ENCODE measurements at places on chromosomes 13 and 19.
A peak's percentile ranks its signal among the peaks of the same experiment; 100 is the strongest.

DNA sequence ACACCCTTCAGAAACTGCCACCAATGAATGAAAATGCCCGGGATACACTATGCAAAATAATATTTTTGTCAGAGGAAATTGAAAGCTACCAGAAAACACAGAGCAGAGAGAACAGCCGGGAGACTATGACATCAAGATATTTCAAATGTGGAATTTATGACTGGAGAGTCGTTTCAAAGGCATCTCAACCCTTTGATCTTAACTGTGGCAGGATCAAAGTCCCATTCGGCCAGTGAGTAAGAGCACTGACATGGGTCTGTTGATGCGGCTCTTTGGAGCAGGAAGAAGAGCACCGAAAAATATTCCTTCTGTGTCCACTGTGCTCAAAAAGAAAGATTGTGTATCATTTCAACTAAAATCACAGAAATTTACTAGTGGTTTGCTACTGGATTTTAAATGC, 201.9 kb downstream of the RFC3 start:
- no peak for DNase-seq

GRCh38 chr19:38216785-38217641, 7.0 kb downstream of the DPF1 start:
- no peak for DNase-seq

DNA sequence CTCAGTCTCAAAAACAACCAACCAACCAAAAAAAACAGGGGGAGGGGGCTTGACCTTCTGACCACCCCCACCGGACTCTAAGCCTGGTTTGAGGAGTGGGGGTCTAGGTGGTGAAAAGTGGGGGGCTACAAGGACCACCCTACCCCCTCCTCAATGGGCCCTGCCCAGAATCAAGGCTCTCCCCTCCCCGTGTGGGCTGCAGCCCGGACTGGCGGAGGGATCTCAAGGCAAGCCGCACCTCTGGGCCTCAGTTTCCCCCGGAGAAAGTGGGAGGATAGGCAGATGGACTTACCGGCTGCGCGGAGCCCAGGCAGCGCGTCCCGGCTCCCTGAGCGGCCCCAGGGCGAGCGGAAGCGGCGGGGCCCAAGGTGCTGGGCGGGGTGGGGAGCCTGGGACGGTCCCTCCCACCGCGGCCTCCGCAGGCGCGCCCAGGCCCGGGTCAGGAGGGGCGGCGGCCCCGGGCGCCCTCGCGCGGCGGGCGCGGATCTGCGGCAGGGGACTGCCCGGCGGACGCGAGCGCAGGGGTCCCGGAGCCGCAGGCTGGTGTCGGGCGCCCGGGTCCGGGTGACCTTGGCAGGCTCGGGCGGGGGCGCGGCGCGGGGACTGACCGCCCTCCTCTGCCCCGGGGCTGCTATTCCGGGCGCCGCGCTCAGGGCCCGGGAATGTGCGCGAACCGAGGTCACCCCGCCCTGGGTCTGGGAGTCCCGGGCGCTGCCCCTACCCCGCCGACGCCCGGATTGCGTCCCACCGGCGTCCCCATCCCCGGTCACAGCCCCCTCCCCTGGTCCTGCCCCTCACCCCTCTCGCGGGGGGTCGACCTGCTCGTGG, at the start of gene ADAMTSL5:
TSS of gene ADAMTSL5 (minus strand) at position 349 of the 828 bp plus-strand sequence. CDS start 2,076 bp downstream, outside the sequence.
- DNase-seq: peak; percentile 64

- DNase-seq: peak; percentile 34
Measured at GRCh38 chr19:7904074-7905020, 670 bp downstream of the MAP2K7 start.

- no peak for DNase-seq
Measured at GRCh38 chr13:52899206-52899605, 50.8 kb upstream of the PCDH8 start.

DNA sequence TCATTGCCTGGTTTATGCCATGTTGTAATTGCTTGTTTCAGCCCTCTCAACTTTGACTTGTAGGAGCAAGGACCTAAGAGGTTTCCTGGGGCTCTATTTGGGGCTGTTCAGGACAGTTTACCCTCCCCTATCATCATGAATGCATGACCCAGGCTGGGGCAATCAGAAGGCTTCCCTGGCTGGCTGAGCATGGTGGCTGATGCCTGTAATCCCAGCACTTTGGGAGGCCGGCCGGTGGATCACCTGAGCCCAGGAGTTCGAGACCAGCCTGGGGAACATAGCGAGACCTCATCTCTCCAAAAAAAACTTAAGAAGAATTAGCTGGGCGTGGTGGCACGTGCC, 6.1 kb upstream of the LSM4 start:
- no peak for DNase-seq

DNA sequence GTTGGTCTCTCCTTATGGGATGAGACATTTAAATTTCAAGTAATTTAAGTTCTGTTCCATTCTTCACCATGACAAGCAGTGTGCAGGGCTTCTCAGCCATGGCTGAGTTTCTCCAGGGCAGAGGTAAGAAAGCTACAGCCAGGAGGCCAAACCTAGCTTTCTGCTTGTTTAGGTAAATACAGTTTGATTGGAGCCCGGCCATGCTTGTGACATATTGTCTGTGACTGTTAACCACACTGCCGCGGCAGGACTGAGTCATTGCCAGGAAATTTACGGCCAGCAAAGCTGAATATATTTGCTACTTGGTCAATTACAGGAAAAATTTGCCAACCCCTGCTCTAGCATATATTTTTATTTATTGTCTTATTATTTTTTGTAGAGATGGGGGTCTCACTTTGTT, 10.7 kb downstream of the NLRP8 start:
- DNase-seq: no peak

DNA sequence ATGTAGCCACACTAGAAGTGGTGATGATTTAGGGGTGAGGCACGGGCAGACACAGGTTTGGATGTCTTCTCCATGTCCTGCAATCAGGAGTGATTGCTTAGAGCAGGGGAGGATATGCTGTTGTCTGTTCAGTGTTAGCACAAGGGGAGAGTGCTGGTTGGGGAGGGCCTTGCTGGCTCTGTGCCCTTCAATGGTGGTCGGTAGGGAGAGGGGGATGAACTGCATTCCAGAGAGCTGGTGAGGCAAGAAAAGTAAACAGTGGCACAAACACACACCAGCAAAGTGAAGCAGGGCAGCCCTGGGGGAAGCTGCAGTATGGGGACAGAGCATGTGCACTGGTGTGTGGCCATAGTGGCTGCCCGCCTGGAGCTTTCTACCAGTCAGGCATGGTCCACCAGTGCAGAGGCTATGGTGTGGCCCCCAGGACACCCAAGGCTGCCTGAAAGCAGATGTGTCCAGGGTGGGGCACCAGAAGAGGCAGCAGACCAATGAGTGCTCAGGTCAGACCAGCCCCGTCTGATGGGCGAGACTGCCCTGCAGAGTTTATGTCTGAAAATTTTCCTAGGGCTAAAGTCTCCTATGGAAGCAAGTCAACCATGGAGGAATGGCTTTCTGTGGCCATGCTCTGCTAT, 1676.9 kb downstream of the PCDH9 start:
- no peak for DNase-seq

DNA sequence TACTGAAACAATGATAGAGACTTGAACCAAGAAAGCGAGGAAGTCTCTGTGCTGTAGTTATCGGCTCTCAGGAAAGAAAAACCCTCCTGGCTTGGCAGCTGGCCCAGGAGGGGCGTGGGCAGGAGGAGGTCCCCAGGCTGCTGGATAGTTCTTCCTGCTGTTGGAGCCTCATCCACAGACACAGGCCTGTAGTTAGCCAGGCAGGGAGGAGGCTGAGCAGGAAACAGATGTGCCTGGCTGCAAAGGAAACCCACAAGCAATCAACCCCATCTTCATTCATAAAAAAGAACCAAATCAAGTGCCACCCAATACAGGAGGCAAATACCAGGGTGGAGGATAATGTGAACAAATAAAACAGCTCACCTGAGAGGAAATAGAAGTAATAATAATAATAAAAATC, 86.2 kb downstream of the IRS2 start:
- DNase-seq: peak; percentile 50

GRCh38 chr13:114309086-114309485, 5.2 kb upstream of the CHAMP1 start:
- no peak for DNase-seq

- DNase-seq: no peak
Measured at GRCh38 chr19:42114412-42114811, 17.8 kb downstream of the POU2F2 start.

DNA sequence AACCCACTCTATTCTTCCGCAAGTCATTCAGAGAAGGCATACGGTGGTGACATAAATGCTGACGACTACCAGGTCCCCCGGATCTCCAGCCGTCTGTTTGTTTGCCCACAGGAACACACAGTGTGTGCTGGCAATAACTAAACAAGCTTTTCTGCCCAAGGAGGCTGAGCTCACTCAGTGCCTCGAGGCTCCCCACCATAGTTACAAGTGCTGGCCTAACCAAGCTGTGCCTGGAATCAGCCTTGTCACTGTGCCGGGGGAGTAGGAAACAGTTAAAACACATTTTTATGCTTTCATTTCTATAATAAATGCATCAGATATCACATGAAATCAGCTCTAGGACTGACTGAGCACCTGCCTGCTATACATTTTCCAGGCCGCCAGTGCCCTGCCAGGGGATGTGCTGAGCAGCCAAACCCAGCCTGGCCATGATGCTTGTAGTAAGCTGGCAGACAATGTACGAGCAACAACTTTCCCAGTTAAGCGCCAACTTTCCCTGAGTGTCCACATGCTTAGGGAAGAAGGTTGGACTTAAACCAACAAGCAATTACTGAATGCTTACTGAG, 28.1 kb downstream of the BRD4 start:
- no peak for DNase-seq

DNA sequence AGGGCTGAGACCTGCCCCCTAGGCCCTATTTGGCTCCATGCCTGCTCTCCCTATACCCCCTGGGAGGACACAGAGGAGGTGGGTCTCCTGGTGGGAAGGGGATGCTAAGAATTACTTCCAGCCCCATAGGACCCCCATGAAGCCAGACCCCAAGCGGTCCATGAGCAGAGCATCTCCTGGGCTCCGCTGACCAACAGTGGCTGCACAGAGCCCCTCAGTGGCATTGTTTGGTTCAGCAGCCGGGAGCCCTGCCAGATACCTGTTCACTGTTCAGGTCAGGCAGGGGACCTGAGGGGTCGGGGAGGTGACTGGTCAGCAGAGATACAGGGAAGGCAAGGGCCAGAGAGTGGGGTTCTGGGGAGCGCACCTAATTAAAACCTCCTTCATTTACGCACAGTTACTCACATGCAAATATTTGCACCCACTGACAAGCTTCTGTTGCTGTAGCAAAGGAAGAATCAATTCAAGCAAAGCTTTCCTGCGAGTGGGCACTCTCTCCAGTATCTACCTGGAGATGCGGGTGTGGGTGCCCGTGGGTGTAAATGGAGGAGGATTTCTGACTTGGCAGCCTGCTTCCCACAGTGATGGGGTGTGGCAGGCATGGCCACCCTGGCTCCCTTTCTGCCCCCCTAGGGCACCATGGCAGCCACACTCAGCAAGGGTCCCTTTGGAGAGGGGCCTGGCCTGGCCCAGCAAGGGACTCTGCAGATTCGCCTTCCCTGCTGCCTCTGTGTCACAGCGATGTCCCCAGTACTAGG, 83.5 kb downstream of the CHST8 start:
- DNase-seq: no peak

DNA sequence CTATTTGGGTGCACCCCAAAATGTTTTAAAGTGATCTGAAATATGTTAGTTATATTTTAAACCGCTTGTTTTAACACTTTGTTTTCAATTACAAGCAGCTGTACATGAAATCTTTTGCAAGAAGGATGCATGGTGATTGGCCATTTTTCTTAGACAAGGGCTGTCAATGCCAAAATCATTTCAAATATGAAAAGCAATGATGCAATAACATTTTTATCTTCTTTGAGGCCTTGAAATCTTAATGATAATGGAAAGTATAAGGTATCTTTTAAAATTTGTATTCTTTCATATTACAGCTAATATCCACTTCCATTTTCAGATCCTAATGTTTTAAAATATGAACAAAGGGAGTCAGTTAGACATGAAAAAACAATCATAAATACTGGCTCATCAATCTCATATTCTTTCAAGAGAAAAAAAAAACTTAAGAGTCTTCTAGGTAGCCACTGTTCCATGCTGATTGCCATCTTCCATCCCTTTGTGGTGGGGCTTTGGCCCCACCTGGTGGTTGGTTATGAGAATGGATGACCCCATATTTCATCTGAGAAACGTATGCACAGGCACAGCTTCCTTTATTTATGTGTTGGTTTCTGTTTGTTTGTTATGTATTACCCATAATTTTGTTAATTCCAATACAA, 330.3 kb upstream of the MIR17HG start:
- DNase-seq: peak; percentile 41

GRCh38 chr13:50140153-50140552, 124.9 kb downstream of the KCNRG start:
- DNase-seq: peak; percentile 38

All from inflammatory macrophage treated with lipopolysaccharide for 4 hours (primary cell).